ENCODE measurements at places on chromosomes 3 and 15. TPM values are rescaled to one million over a fixed set of nuclear protein-coding genes. Genes with fewer than 3 reads are reported as not detected.

Gene KNG1
- total RNA-seq, result 0.28 TPM

Gene IDH2
- 32.8 TPM for total RNA-seq

GRCh38 chr3:132926098-132926497, 112.1 kb upstream of the TMEM108 start:
- DNase-seq, result no peak

DNA sequence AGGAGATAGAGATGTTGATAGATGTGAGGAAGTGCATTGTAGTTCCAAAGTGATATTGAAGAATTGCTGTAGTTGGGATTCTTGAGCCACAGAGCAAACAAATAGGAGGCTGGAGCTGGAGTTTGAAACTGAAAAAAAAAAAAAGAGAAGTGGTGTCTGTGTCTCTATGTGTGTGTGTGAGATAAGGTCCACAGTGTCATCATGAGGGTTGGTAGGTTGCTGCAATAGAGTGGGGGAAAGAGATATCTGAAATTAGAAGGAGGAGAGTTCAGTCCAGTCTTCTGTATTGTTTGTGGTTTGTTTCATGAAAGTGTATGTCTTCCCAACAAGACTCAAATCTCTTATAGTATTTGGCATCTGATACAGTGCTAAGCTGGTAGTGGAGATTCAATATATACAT, 37.3 kb upstream of the CACNA1D start:
- no peak for DNase-seq

Gene PAQR5
- 0.14 TPM for total RNA-seq

GRCh38 chr15:75468913-75469598, 17.6 kb upstream of the SIN3A start:
- no peak for DNase-seq

DNA sequence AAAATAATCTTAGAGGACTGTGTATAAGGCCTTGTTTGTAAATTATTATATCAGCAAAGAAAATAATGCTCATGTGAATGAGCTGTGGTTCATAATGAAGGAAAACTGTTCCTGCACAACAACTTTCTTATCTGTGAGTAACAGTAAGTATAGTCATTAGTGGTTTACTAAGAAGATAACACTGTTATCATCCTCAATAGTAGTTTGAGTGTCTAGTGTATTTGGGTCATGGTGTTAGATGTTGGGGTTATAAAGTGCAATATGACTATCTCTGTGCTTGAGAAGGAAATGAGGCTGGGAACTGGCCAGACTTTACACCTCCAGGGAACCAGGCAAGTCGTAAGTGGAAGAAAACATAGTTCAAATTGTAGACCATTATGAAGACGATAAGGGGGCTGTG, 15.6 kb downstream of the VPS8 start:
- no peak for DNase-seq
